ENCODE measurements at places on chromosomes 1 and 21.
A peak's percentile ranks its signal among the peaks of the same experiment; 100 is the strongest.

DNA sequence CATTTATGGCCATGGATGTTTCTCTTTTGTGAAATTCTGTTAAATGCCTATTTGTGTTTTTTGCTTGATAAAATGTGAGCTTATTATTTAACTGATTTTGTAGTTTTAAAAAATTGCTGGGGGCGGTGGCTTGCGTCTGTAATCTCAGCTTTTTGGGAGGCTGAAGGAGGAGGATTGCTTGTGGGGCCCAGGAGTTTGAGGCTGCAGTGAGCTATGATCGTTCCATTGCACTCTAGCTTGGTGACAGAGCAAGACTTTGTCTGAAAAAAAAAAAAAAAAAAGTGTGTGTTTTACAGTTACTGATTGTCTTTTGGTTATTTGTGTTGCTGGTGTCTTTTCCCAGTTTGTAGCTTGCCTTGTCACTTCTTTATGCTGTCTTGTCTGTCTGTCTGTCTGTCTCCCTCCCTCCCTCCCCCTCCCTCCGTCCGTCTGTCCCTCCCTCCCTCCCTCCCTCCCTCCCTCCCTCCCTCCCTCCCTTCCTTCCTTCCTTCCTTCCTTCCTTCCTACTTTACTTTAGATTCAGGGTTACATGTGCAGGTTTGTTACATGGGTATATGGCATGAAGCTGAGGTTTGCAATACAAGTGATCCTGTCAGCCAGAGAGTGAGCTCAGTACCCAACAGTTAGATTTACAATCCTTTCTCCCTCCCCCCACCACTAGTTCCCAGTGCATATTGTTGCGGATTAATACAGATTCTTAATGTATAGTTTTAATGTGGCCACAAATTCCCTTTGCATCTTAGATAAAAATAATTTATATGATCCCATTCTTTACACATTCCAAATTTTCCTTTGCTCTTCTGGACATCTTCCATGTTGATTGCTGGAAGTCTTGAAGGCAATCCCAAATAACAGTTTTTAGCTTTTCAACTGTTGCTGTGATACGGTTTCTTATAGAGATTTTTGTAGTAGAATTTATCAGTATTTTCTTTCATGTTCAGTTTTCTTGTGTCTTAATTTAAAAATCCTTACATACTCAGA is 25.1 kb downstream of the PTBP2 start:
- no peak for DNase-seq

DNA sequence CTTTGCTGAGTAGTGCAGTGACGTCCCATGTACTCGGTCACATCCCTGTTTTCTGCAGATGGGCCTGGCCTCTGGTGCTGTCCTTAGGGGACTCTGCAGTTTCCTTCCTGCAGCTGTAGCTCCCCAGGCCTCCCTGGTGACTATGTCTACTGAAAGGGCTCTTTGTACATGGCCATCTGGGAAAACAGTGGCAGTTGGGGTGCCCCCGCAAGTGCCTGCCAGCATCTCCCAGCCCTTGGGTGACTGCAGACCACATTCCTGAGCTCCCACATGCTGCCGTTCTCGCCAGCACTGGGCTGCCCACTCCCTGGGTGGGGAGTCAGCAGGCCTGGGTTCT is 37.5 kb upstream of the KCNA10 start:
- no peak for DNase-seq

DNA sequence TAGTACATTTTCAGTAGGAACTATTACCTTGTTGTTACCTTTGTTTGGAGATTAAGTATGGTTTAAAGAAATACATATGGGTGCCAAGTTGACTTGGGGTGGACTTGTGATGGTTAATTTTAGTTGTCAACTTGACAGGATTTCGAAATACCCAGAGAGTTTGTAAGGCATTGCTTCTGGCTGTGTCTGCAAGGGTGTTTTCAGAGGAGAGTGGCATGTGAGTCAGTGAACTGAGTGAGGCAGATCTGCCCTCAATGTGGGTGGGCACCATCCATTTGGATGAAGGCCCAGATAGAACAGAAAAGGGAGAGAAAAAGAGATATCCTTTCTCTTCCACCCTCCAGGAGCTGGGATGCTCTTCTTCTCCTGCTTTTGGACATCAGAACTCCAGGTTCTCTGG is 315.5 kb downstream of the GPATCH2 start:
- peak; percentile 48 for DNase-seq

DNA sequence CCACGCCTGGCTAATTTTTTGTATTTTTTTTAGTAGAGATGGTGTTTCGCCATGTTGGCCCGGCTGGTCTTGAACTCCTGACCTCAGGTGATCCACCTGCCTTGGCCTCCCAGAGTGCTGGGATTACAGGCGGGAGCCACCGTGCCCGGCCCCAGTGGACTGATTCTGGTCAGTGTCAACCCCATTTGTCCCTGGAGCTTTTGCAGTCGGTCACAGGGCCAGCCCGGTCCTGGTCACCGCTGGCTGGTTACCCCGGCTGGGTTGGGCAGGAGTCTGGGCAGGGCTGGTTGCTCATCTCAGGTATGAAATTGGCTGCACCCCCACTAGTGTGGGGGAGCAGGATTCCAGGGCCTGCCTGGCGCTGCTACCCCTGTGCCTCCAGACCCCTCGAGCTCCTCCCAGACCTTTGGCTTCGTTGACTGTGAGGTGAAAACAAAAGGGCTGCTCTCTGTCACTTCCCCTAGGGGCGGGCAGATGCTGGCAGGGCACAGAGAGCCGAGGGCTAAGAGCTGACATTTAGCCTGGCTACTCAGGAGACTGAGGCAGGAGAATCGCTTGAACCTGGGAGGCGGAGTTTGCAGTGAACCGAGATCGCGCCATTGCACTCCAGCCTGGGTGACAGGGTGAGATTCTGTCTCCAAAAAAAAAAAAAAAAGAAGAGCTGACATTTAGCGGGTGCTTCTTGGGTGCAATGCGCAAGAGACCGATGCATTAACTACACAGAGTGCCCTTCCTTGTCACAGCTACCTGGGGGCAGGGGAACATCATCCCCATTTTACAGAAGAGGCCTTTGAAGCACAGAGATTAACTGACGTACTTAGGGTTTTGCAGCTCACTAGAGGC is 10.6 kb downstream of the TNFRSF1B start:
- DNase-seq = no peak

- peak; percentile 80 for DNase-seq
These were observed 68.3 kb upstream of the SIM2 start for GRCh38 chr21:36630485-36631206.

DNA sequence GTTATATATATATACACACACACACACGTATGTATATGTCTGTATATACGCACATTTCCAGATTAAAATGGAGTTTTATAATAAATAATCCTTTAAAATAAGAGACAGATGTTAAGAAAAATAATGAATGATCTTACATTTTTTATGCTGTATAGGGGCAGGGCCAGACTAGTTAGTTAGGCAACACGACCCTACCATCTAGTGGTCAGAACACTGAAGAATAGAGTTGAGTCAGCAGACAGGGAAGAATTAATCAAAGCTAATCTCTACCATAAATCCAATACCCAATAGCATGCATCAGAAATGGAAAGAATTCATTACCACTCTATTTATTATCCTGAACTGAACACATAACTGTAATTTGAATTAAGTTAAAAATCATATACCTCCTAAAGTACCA is 156.7 kb downstream of the BRINP3 start:
- DNase-seq = peak; percentile 75

DNA sequence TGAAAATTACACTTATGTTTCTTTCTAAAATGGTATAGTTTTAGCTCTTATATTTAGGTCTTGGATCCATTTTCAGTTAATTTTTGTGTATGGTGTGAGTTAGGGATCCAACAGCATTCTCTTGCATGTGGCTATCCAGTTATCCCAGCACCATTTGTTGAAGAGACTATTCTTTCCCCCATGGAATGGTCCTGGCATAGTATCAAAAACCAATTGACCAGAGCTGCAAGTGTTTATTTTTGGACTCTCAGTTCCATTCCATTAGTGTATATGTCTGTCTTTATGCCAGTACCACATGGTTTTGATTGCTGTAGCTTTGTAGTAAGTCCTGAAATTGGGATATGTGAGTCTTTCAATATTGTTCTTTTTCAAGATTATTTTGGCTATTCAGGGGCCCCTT is 14.3 kb downstream of the TTLL10 start:
- DNase-seq = no peak

GRCh38 chr1:118021668-118022067 is 92.1 kb downstream of the WDR3 start:
- peak; percentile 12 for DNase-seq

DNA sequence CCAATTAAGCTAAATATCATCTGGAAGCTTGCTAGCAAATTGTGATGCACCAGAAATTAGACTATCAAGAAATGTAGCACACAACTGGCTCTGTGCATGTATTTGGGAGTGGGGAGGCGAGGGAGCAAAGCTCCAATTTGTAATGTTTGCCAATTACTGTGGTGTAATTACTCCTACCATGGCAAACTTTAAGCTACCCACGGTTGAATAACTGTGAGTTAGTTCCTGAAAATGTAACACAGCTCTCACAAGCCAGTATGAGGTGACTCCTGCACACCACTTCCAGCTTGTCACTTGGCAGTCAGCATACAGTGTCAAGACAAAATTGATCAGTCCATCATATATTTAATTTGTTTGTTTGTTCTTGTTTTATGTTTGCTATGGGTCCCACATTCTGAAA is 141.2 kb downstream of the TM2D1 start:
- no peak for DNase-seq

DNA sequence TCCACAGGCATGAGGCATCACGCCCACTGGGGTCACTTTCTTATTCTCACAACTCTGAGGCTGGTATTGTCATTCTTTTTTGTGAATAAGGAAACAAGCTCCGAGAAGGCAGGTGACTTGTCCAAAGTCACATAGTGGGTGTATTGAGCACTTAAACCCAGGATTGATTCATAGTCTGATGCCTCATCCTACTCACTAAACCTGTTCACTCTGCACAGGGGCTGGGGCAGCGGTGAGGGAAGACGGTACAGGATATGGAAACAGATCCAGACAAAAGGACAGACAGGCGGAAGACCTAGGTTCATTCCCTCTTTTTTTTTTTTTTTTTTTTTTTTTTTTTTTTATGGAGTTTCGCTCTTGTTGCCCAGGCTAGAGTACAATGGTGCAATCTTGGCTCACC is 56.6 kb downstream of the NKAIN1 start:
- DNase-seq = peak; percentile 57

- DNase-seq = peak; percentile 52
These were observed 57.6 kb downstream of the ABCA4 start for GRCh38 chr1:94063379-94063778.

DNA sequence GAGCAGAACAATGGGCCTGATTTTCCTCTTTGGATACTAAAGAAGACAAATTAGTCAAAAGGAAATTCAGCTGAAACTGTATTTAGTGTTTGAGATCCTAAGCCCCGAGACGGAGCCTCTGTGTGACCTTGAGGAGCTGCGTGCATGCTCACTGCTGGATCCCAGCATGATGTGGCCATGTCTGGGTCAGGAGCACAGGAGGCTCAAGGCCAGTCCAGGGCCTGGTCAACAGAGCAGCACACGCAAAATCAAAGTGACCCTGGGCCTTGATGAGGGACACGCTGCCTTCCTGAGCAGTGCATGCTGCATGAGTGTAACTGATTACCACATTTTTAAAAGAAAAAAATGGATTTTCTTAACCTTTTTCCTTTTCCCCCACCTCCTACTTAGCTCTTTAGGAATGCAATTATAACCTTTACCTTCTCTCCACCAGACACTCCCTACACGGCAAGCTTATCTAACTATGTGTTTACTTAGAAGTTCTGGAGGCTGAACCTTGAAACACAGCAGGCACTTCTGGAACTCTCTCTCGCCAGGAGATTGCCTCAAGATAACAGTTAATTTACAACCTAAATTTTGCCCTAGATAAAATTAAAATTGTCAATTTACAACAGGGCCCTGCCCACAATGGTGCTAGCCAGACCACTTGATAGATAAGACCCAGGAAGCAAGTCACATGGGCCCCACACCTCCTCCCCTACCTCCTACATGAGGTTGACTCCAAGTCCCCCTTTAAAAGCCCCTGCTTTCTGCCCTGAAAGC is 144.6 kb downstream of the LRIG2 start:
- DNase-seq = no peak

DNA sequence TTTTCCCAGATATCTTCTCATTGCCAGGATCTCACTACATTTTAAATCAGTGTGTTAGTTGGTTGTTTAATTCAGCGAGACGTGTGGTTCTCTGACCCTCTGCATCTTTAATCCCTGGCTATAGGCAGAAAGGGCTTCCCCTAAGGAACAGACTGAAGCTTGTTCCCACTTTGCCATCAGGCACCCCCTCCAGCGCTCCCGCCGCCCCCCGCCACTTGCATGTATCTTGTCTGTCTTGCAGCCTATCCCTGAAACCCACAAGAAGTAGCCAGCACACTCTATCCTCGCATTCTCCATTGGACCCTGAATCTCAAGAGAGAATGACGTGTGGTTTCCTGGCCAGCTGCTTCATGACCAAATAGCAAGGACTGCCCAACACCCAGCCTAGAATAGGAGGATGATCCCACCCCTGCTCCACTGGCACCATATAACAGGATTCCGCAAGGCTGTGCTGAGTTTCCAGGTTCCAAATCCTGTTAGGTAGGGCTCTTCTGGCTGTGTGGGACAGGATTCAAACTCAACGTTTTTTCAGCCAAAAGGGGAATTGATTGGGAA is 7.8 kb downstream of the CLDN19 start:
- DNase-seq = no peak

GRCh38 chr1:91872000-91872399 is 14.0 kb downstream of the TGFBR3 start:
- DNase-seq = peak; percentile 50

- no peak for DNase-seq
These were observed 3.2 kb upstream of the SAMD11 start for GRCh38 chr1:920521-920920.

GRCh38 chr21:39568361-39568760 is 44.4 kb upstream of the B3GALT5 start:
- DNase-seq = no peak

DNA sequence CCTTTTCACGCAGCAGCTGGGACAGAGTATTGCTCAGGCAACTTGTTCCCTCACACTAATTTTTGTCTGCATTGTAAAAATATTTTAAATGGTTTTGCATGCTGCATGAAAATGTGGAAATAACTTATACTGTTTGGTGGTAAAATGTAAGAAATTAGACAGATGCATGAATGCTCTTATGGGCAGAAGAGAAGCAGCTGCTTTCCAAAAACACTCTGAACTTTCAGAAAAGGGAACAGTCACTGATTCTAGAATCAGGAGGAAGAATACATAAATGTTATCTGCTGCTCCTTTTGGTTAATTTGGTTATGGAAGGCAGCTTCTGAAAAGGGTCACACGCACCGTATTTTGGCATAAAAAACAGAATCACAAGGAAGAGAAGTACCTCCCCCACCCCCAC is 87.0 kb upstream of the RUNX1 start:
- DNase-seq = no peak

GRCh38 chr1:57464756-57465155 is 40.9 kb upstream of the DAB1 start:
- no peak for DNase-seq

- DNase-seq = peak; percentile 19
These were observed 2.6 kb downstream of the ZNF691 start for GRCh38 chr1:42848823-42849537.

DNA sequence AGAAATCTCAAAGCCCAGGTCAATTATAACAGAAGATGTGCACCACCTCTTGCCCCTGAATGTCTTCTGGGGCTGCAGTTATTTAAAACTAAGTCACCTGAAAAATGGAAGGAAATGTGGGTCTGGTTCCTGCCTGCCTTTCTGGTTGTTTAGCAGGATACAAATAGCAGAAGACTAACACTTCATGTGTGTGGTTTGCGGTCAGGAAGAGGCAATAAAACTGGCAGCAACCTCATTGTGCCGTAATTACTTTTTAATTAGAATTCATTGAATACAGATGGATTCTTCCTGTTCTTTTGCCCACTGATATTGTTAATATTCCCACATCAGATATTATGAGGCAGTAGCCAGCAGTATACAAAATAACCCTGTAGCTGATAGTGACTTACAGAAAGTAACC is 345.7 kb downstream of the ZNF326 start:
- DNase-seq = no peak

- peak; percentile 73 for DNase-seq
These were observed 60.6 kb downstream of the PTPRC start for GRCh38 chr1:198699167-198700015.

Measured in PC-3 (cell line).